ENCODE measurements at places on chromosomes 7 and 10.
A peak's percentile ranks its signal among the peaks of the same experiment; 100 is the strongest.

GRCh38 chr7:29457565-29458011 lies 106.0 kb upstream of the PRR15 start:
- DNase-seq, result no peak

GRCh38 chr7:119963654-119964053 lies 309.3 kb upstream of the KCND2 start:
- no peak for DNase-seq

DNA sequence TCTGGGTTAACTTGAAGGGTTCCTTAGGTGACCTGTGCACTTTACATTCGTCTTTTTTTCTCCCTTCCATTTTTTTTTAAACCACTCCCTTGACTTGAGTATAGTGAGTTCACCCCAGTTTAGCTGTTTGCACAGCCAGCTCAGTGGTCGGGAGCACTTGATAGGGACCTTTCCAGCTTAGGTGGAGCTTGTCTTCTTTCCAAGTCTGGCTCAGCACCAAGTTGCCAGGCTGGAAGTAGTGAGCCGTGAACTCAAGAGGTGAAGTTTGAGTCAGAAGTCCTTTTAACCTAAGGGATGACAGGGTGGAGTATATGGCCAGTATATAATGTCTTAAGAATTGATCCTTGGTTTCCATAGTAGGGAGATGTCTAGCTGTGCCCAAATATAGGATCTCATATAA lies 7.2 kb downstream of the DNAH11 start:
- no peak for DNase-seq

DNA sequence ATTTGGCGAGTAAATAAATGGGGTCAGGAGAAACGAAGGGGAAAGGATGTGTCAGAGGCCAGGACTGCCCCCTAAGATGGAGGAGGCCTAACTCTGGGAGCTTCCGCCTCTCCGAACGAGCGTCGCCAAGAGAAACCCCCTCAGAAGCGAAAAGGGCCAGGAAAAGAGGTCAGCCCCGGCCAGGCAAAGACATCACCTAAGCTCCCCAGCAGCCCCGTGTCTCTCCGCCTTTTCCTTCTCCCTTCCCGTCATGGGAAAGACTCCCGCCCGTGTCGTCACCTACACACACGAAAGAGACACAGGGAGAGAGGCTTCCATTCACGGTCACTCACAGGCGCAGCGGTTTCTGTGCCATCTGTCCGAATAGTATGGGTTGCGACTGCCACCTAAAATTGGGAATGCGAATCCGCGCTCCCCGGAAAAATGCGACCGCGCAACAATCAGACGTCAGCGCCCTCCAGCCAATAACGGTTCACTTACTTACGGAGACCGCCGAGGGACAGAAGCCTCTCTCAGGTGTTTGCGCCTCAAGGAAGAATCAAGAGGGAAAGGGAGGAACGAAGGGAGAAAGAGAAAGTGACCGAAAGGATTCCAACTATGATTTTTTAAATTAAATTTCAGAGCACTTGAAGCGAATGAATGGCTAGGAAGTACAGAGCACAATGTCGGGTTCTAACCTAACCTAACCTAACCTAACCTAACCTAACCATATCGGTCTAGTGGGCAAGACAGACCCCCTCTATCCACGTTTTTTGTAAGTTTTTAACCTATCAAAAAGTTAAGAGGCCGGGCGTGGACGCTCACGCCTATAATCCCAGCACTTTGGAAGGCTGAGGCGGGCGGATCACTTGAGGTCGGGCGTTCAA lies at the start of gene CWF19L1:
TSS of gene CWF19L1 (minus strand) at position 400 of the 866 bp plus-strand sequence. CDS start at position 355, 45 bp downstream.
- peak; percentile 85 for DNase-seq

DNA sequence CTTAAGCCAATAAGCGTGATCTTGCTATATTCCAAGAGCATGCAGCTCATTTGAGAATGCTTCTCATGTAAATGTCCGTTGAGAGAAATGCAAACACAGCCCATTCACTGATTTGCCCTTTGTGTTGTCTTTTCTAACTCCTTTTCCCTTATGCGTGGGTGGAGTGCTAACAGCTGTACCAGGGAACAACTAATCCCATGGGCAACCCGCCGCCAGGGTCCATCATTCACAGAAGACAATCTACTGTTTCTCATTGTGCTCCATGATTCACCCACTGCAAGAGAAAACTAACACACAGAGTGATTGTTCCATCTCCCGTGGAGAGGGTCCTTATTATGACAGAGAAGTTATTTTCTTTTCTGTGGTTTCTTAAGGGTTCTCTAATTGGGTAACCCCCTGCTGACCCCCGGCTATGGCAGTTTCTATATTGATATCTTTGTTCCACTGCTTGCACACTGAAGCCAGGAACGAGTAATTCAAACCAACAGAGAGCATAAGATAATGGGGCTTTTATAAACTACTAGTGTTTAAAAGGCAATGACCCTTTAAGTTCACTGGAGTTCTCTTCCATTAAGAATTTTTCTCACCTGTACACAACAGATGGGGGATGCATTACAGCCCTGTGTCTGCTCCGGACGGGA lies 298.7 kb downstream of the BAMBI start:
- no peak for DNase-seq

GRCh38 chr7:30771880-30772425 lies 736 bp downstream of the MINDY4 start:
- peak; percentile 4 for DNase-seq

GRCh38 chr10:33335551-33335800 lies 1.0 kb upstream of the NRP1 start:
- DNase-seq, result no peak

DNA sequence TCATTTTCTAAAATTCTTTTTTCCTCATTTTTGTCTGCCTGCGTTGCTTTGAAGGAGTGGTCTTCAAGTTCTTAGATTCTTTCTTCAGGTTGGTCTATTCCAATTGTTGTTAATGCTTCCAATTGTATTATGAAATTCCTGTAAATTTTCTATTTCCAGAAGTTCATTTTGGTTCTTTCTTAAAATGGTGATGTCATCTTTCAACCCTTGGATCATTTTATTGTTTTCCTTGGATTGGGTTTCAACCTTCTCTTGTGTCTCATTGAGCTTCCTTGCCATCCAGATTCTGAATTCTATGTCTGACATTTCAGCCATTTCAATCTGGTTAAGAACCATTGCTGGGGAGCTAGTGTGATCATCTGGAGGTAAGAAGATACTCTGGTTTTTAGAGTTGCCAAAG lies 33.1 kb downstream of the PNLIPRP2 start:
- no peak for DNase-seq

- DNase-seq, result no peak
Observed at GRCh38 chr7:143346018-143346417, 16.5 kb downstream of the FAM131B start.

- no peak for DNase-seq
Observed at GRCh38 chr7:102024005-102024768, 206.8 kb downstream of the CUX1 start.

DNA sequence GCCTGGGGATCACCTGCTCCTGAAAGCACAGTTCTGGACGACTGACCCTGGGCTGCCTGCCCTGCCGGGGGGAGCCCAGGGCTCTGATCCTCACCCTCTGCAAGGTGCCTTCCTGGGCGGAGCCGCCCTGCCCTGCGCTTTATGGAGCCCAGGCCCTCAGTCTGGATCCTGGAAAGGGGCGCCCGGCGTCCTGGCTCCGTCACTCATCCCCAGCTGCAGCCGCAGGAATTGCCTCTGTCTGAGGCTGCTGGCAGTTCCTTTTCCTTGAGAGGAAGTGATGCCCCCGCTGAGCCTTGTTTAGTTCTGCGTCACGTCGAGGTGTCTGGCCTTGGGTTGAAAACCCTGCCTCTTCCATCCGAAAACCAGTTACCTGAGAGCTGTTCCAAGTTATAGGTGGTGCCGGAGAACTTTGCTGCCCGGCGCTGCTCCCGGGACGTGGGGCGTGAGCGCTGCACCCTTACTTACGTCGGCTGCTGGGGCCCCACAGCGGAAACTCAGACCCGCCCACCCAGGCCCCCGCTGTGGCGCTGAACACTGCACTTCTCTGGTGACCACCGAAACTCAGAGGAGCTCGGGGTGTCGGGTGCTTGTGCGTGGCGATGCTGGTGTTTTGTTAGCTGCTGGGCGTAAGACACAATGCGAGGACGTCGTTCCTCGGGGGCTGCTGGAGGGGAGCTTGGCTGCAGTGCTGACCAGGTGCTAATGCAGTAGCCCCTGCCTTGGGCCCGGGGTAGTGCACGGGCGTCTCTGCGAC lies 5.4 kb downstream of the MAFK start:
- DNase-seq, result no peak

DNA sequence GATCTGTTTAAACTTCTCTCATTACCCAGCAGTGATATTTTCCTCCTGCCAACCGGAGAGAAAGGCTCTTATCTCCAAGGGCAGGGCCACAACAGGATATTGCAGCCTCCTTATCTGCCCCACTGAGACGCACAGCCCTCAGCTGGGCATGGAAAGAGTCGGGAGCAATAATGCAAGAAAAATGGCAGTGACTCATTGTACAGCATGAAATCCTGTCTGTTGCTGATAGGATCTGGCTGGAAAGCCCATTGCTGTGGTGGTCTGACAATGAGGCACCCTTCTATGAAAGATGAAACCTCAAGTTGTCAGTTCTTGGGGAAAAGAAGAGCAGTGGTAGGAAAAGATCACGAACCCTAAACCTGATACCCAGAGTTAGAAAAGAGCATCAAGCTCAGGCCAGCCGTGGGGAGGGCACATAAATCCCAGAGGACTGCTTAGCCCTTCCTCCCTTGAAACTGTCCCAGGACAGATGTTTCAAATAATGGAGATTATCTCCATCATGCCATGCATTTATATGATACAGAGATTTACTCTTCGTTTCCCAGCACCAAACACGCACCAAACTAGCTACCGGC lies 47.0 kb upstream of the FIGNL1 start:
- DNase-seq, result no peak

DNA sequence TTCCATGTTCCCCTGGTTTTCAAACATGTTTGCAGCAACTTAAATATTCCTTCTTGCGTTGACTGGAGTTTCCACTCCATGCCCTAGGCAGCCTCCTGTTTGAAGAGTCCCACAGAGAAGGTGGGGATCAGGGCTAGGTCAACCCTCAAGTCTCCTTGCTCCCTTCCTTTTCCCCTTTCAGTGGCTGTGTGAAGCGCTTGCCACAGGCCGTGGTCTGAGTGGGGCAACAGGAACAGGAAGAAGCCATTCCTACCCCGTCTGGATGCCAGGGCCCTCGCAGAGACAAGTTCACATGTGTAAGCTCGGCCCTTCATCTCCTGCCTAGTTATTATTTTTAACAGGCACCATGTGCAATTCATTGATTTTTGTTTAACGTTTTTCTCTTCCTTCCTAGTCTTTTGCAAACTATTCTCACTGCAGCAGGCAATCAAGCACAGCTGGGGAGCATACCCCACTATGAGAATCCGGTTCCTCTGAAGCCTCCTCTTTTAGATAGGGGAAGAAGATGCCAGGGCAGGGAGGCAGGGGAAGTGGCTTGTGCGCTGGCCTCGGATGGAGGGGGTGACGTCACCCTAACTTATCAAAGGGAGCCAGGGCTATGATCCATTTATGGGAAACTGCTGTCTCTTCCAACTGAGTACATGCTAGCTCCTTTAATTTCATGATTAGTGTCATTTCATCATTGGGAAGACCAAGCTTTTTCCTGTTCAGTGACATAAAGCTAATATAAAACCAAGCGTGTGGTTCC lies 64.2 kb downstream of the PRLHR start:
- DNase-seq, result no peak

Data from activated CD4-positive, alpha-beta T cell treated with anti-CD3 and anti-CD28 coated beads, Interleukin-2, amount 50 U/mL, for 16 hours (primary cell).